CD14-positive monocyte (primary cell): ENCODE measurements at places on chromosomes 6 and 20.
A peak's percentile ranks its signal among the peaks of the same experiment; 100 is the strongest.

- DNase-seq = no peak
Observed at GRCh38 chr20:40704828-40705227, 15.8 kb upstream of the MAFB start.

DNA sequence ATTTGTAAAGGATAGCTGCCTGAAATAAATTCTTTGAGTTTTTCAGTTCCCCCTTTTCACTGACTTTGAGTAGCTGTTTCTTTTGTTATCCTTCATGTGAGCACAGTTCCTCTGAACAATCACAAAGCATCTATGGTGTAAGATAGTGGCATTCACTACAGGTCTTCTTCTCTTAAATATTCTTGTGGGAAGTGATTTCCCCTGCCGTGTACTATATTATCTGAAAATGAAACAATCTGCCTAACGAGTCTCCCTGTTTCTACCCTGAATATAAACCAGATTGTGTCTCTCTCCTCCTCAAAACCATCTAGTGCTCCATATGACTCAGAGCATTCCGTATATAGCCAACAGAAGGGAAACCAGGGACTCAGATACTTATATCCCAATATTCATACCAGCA lies 380.1 kb upstream of the SOX4 start:
- no peak for DNase-seq

DNA sequence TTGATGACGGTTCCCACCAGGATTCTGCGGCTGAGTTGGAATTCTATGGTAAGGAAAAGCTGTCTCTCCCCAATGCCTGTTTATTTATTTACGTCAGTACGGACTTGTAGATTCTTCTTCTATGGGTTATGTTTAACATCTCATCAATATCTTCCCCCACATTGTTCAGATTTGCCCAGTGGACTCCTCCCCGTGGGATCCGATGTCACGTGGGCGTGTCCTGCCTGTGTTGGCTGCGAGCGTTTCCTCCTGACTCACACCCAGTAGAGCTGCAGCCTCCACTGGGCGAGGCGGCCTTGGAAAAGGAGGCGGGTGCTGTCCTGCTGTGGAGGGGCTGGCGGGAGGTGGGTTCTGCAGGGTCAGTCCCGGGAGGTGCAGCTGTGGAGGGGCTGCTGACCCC lies 46.8 kb upstream of the SLCO4A1 start:
- peak; percentile 64 for DNase-seq

GRCh38 chr6:137791281-137792159 lies 75.5 kb upstream of the TNFAIP3 start:
- no peak for DNase-seq

DNA sequence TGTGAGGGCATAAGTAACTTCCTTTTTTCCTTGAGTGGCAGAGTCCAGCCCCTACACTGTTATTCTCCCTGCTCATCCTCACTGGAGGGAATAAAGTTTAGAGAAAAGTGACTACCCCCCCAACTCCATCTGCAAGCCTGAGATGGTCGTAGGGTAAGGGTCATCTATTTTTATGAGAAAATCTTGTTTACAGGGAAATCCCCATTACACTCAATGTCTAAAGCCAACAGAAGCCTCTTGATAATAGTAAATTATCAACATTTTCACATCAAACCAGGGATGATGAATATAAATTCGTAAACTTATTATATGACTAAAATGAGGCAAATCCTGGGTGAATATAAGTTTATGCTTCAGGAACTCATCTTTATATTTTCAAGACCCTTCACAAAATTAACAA lies 174.0 kb upstream of the KCNK16 start:
- no peak for DNase-seq

DNA sequence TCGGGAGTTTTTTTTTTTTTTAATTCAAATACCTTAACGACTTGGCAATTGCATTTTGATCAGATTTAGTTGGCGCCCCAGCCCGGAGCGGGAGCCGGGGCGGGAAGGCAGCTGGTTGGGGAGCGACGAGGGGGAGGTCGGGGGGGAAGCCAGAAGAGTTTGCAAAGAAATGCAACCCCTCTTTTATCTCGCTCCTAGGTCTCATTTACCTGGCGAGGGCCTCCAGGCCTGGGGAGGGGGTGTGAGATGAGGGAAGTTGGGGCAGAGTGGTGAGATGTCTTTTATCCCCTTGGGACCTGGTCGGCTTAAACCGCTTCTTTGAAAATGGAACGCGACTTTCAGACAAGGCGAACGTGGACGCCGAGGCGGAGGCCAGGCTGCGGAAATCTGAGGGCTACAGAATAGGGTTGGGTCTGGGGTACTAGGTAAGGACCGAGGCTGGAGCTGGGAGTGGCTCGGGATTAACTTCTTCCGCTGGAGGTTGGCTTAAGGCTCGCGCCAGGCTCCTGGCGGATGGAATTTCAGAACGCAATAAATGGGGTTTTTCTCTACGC lies 40.3 kb downstream of the NCR2 start:
- DNase-seq = no peak

- DNase-seq = no peak
Observed at GRCh38 chr6:62942000-62942399, 269.3 kb upstream of the FKBP1C start.

DNA sequence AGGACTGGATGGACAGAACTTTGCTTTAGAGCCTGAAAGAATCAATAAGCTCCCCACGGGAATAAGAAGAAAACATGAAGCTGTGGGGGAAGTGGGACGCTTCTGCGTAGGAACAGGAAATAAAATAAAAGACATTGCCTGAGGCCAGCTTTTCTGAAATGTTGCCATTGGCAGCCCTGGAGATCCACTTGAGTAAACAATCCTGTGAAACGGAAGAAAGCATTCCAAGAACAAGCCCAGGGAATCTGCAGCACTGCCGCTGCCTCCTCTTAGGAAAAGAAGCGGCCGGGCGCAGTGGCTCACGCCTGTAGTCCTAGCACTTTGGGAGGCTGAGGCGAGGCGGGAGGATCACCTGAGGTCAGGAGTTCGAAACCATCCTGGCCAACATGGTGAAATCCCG lies 182.3 kb upstream of the RALGAPA2 start:
- no peak for DNase-seq

DNA sequence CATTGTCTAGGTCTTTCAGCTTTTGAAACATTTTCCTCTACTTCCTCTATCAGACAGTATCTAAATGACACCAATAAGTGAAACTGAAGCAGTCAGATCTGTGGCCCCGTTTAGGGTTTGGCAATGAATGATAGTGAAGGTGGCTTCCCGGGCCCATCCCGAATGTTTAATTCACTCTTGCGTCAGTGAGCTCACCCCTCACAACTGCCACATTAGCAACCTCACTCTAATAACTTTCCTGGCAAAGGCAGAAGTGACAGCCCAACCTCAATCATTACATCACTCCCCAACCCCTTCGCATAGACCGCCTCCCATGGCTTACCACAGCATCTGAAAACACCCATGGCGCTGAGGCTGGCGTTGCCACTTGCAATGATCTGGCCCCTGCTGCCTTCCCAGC lies 92.4 kb upstream of the CD83 start:
- peak; percentile 65 for DNase-seq

- no peak for DNase-seq
Observed at GRCh38 chr20:22374678-22375590, 209.4 kb downstream of the FOXA2 start.

GRCh38 chr20:60263725-60264709 lies 305.8 kb downstream of the CDH26 start:
- DNase-seq = no peak

- no peak for DNase-seq
Observed at GRCh38 chr6:155521719-155522118, 66.1 kb upstream of the NOX3 start.

- DNase-seq = no peak
Observed at GRCh38 chr6:105639124-105639523, 236.2 kb upstream of the PREP start.

GRCh38 chr6:6002005-6002847 lies 4.5 kb downstream of the NRN1 start:
- DNase-seq = no peak

DNA sequence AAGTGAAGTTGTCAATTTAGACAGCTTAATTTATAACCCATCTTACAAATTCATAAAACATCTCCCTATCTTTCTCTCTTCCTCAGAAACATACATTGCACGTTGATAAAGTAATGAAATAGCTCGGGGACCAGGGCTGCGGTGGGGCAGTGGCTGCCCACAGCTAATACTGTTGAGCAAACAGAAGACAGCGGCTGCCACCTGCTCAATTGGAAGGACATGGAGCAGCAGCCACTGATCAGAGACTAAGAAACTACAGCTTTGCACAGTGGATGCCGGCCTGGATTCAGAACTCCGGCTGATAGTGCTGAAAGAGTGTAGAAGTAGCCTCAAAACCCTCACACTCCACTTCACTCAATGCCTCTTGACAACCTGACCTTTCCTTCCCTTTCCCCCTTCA lies 157.9 kb upstream of the PDE10A start:
- no peak for DNase-seq

GRCh38 chr20:15267935-15268334 lies 930.5 kb upstream of the FLRT3 start:
- DNase-seq = no peak

DNA sequence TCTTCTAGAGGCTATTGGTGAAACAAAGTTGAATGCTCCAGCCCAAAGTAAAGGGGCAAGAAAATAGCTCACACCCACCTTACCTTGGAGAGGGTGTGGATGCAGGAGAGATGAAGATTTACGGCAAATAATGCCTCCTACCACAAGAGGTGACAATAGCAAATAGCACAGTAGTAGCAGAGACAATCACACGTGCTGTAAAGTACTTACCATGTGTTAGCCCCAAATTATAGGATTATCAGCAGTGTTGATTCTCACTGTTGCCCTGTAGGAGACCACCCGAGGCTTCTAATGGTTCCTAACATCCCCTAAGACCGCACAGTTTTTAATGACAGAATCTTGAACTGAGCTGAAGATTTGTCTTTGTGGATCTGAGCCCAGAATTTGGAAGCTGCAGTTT lies 94.8 kb upstream of the FOXA2 start:
- no peak for DNase-seq

GRCh38 chr6:137237413-137238170 lies 18.4 kb upstream of the IFNGR1 start:
- DNase-seq = peak; percentile 82

DNA sequence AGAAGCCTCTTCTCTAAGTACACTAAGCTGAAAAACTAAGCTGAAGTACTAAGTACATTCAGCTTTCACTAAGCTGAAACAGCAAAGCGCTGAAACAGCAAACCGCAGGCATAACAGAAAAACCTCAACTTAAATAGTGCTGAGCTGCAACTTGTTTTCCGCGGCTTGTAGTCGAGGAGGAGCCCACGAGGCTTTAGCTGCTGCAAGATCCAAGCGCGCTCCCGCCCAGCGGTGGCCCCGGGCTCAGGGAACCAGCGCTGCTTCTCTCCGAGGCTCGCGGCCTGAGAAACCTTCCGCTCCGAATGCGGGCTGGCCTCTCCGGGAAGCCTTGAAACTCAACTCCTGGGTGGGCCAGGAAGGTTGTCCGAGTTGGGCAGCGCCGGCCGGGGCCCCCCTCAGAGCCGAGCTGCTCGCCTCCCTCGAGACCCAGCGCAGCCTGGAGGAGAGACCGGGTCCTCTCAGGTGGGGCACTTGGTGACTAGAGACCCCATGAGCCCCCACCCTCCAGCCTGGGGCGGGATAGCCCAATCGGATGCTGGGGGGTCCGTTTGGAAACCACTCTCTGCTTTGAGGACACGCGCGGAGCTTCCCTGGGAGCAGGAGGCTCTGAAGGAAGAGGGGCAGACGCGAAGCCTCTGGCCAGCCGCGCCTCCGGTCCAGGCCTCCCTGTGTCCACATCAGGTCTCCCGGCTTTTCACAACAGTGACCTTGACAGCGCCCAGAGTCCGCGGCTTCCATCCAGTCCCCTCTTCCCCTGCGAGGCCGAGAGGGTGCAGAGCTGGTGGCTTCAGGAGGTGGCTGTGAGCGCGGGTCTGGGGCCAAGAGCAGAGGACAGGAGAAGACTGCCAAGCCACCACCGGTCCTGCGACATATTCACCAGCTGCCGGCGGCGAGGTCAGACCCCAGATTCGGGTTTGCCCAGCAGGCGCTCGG lies 38.1 kb upstream of the HLA-E start:
- peak; percentile 27 for DNase-seq

- no peak for DNase-seq
Observed at GRCh38 chr6:402901-403658, 11.5 kb downstream of the IRF4 start.

GRCh38 chr6:91710342-91710741 lies 1123.5 kb upstream of the MAP3K7 start:
- no peak for DNase-seq

DNA sequence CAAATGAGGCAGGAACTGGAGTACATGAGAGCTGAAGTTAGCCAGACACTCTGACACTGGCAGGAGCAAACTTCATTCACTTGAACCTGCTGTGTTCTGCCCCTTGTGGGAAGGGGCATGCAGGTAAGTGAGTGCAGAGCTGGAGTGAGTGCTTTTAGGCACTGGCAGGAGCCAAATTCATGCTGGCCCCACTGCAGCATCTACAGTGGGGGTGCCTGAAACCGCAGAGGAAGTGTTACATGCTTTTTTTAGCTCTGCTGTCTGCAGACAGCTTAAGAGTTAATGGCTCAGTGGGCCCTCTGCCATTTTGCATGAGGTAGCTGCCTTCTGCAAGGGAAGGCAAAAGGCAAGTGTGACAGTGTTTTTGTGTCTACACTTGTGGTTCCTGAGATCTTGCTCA lies 167.9 kb upstream of the SYNCRIP start:
- DNase-seq = no peak

DNA sequence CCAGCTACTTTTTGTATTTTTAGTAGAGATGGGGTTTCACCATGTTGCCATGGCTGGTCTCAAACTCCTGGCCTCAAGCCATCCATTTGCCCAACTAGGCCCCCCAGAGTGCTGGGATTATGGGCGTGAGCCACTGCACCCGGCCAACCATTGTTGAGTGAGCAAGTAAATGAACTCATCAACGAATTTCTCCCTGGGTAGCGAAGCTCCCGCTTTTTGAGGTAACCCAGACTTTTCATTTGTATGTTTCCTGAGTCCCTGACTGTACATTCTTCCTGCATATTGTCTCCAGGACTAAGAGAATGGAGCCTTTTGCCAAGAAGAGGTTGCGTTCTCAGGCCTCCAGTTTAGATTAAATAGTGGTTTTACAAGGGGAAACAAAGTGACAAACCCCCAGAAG lies 36.4 kb downstream of the RIPOR3 start:
- no peak for DNase-seq

- DNase-seq = no peak
Observed at GRCh38 chr6:1504465-1504864, 105.2 kb upstream of the FOXC1 start.

GRCh38 chr20:36031806-36032205 lies 63.4 kb downstream of the CNBD2 start:
- no peak for DNase-seq

GRCh38 chr6:159267165-159267564 lies 98.0 kb downstream of the FNDC1 start:
- DNase-seq = no peak

- DNase-seq = no peak
Observed at GRCh38 chr6:43391440-43392031, 22.1 kb upstream of the ZNF318 start.

- no peak for DNase-seq
Observed at GRCh38 chr20:37364927-37365272, 19.0 kb downstream of the SRC start.

- DNase-seq = no peak
Observed at GRCh38 chr6:63403725-63404124, 83.9 kb upstream of the LGSN start.
